ENCODE measurements at places on chromosomes 2 and 18.

DNA sequence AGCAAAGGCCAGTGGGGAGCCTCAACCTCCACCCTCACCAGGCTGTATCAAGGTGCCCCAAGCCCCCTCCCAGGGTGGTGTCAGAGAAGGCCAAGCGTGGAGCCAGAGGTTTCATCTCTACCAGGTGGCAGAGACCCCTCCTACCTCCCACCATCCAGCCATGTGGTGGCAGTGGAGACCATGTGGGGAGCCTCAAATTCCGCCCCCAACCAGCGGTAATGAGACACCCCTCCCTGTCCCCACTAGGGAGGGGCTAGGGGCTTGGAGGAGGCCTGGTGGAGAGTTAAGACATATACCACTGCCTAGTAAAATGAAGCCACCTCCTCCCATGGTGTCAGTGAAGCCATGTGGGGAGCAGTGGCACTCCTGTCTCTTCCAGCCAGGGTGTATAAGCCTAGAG lies 24.4 kb upstream of the YPEL5 start:
- DNase-seq = no peak

DNA sequence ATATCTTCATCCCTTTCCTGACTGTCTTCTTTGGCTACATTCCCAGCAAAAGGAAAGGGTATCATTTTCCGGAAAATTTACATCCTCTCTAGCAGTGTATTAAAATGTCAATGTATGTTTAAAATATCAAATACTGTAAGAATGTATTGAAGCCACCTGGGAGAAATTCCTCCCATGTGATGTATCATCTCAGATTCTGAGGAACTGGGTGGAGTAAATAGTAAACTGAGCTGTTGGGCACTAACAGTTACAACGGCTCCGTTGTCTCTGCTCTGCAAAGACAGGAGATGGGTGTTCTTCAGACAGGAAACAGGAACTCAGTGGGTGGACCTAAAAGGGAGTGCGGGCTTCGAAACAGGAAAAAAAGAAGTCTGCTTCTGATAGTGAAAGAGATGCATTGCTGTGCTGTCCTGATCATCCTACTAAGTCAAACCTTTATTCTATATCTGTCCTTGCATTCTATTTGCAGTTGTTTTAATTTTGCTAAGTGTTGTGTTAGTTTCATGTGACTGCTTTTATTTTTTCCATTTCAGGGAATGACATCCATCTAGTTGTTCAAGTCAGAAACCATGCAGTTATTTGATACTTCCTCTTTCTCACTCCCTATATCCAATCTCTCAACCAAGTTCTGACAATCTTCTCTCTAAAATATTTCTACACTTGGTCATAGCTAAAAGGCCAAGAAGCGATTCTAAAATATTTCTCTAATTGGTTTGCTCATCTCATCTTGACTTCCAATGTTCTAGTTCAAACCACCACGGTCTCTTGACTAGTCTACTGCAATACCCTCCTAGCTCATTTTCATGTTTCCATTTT lies 19.4 kb downstream of the DOK1 start:
- no peak for DNase-seq

GRCh38 chr2:26018184-26019055 lies 15.5 kb upstream of the RAB10 start:
- no peak for DNase-seq

DNA sequence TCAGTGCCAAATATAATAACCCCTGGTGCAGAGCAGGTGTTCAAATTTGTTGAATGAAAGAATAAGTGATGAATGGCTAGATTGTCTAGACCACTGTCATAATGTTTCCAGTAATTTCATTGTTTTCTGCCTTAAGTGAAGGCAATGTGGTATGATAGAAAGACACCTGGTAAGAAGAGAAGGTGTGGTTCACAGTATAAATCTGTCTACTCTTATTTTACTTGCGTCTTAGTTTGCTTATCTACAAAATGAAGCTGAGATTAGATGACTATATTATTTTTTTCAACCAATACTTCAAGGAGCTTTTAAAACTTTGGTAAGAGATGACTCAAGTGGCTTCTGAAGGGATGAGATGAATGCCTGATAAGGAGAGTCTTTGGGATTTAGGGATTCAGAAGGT lies 788.4 kb downstream of the EPHA4 start:
- no peak for DNase-seq

DNA sequence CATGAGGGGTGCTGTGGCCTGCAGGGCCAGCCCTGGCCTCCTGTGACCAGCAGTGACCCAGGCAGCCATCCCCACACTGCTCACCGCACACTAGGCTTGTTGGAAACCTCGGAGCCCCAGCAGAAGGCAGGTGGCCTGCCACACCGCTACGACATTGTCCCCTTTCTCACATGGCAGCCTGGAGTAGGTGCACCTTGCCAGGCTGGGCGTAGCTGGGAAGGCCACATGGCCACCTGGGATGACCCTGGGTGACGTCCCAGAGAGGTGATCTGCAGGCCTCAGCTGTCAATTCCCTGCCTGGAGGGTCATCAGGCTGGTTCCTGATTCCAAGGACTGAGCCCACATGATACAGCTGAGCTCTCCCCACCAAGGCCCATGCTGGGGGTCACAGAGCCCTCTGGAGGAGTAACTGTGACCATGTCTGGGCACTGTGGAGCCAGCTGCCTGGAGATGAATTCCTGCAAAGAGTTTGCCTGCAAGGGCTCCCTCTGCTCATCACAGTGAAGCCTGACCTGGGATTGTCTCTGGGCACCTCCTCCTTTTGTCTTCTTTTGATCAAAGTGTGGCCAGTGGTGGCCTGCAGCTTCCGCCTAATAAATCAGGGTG lies 119.6 kb upstream of the OTOS start:
- no peak for DNase-seq

DNA sequence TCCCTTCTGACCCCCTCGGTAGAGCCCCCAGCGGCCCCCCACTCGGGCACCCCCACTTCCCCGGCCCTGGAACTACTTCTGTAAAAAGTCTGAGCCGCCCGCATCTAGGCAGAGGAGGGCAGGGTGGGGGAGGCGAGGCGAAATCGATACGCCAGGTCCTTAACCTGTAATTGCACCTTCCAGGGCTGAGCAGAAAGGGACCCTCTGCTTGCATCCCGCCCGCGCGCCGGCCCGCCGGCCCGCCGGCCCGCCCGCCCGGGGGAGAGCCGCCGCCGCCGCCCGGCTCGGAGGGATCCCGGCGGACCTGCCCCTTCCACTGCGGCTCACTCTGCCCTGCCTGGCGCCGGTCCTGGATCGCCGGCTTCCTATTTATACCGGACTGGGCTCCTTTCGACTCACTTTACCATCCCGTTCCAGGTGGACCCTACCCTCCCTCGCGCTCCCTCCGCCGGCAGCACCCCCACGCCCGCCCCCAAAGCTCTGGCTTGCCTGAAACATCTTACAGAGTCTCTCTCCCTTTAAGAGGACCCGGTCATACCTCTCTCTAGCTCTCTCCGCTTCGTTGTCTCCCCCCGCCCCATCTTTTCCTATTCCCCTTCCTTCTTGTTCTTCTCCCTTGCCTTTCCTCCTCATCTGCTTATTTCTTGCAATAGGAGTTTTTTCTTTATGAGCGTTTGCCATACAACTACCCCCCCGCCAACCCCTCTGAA lies 797 bp downstream of the KLHL14 start:
- DNase-seq = no peak

GRCh38 chr2:215621381-215621780 lies 185.5 kb upstream of the FN1 start:
- no peak for DNase-seq

DNA sequence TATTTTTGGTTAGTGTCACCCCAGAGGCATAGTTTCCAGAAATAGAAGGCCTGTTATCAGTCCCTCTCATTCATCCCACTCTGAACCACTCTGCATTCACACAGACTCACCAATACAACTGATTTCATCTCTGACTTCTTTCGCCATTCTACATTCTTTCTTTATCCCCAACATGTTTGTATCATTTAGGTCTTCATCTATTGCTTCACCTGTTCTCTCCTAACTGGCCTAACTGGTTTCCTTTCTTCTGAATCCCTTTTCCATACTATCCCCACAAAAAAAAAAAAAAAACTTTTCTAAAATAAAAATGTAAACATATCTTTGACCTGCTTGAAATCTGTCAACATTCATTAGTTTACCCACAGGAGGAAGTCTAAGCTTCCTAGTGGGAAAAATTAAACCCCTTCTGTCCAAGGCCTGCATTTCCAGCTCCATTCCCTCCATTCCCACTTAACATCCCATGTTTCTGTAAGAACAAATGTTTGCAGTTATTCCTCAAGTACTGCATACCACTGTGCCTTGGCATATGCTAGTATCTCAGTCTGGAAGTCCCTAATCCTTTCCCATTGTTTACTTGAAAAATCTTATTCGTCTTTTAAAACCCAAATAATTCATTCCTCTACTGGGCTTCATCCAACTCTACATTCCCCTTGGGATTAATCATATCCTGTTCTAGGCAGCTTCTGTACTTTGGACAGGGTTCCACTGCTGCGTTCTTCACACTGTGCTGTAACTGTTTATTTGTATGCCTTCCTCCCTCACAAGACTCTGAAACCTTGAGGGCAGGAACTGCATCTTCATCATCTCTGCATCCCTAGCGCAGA lies 68.5 kb downstream of the FIGN start:
- no peak for DNase-seq

DNA sequence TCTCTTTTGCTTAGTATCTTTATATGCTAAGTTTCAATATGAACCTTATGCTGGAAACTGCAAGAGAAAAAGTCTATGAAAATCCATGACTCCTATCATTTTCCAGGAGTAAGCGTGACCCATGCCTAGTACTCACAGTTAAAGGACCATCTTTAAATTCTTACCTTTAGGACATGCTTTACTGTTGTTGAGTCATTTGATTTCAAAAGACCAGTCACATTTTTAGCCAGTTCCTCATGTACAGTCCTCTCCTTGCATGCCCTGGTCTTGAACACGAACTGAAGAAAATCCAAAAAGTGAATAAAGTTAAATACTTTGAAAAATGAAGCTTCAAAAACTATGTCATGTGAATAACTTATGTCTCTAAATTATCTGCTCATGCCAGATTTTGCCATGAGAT lies 117.8 kb upstream of the CCDC195 start:
- no peak for DNase-seq

GRCh38 chr18:78496079-78496478 lies 483.5 kb upstream of the SALL3 start:
- DNase-seq = no peak

- DNase-seq = no peak
Measured at GRCh38 chr2:128502638-128503246, 184.1 kb upstream of the HS6ST1 start.

GRCh38 chr2:69456950-69457445 lies 19.8 kb upstream of the NFU1 start:
- no peak for DNase-seq

Measured in NCI-H1417 treated with DMSO at 0.1 percent for 48 hours (cell line).